NCI-H2171 (cell line): ENCODE measurements at places on chromosomes 4 and X.

DNA sequence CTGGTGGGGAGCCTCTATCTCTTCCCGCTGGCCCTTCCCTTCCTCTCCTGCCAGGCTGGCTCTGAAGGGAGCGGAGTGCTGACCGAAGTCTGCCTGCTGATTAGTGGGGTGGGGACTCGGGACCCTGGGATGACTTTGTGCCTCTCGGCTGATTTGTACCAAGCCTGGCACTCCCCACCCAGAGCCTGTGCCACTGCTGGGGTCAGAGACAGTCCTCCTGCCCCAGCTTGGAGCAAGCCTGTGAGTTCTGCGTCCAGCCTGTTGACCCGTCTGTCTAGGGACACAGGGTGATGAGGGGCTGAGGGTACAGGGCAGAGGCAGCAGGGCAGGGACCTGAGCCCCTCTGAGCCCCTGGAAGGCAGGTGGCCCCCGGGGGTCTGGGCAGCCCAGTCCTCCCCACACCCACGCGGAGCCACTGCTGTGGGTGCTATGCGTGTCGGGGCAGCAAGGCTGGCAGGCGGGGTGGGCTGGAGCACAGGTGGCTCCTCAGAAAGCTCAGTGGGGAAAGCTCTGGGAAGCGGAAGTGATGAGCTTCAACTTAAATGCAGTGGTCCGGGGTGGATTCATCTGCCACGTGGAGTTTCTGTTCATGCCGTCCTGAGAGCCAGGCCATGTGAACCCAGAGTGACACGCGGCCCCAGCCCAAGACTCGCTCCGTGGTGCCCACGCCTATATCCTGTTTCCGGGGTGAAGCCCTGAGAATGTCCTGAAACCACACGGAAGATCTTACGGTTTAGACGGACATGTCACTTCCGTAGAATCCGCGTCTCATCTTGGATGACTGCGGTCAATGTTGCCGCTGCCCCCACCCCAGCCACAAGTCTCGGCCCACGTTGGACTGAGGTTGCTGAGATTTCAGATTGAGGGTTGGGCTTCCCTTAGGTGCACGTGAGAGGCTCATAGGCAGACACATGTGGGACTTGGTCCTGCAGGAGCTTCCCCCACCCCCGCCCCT lies 21.1 kb upstream of the UVSSA start:
- no peak for DNase-seq

DNA sequence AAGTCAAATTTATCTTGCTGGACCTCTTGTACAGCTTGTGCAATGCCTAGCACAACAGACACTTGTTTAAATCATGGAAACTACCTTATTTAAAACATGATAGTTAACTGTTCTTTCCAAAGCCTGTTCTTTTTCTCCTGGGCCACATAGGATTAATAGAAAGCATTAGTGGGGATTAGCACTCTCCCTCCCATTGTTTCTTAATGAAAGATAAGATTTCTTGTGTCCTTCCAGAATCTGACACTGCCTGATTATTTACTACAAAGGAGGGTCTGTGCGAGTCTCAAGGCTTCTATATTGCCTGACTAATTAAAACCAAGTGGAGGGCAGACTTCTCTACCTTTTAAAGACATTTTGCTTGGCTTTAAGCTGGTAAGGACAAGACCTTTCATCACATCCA lies 8.5 kb upstream of the ELMOD2 start:
- DNase-seq: no peak

DNA sequence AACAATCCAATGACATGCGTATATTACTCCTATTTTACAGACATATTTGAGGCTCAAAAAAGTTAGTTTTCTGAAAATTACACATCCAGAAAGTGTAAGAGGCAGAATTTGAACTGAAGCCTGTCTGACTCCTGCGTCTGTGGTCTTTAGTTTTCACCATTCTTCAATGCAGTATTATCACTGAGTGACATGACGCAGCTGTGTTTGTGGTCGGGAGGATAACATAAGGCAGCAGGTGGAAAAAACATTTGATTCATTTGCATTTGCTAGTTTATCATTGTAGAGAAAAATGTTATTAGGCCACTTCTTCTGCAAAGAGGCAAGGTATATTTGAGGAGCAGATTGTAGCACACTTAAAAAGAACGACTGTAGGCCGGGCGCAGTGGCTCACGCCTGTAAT lies 186.7 kb downstream of the TENM3 start:
- no peak for DNase-seq

- DNase-seq: no peak
Measured at GRCh38 chr4:158172261-158173258, at the start of gene GASK1B. TSS of gene GASK1B (minus strand) at chr4:158173025. CDS start at chr4:158171375, 1,650 bp downstream.

DNA sequence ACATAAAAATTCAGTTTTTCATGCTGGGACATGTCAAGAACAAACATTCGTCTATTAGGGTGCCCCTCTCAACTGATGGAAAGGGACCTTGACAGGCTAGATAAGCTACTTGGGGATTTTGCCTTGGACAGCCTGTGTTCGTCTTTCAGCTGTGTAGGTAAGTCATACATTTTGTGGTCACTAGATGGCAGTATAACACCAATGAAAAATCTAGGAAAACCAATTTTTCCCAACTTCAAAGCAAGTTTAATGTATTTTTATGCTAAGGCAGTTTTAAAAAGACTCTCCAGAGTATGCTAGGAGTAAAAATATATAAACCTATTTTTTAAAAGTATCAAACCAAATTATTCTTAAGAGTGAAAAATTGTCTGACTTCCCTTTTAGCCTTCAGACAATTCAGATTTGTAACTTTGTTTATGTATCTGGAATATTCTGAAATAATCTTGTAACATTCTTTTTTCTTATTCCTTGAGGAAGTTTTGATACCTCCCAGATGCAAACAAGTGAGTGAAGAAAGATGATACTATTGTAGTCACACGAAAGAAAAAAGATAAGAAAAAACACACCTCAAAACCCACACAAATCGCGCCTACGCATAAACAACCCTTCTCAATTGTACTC lies 158.3 kb downstream of the CPE start:
- DNase-seq: no peak

GRCh38 chr4:183842129-183842528 lies 63.0 kb upstream of the STOX2 start:
- DNase-seq: no peak

DNA sequence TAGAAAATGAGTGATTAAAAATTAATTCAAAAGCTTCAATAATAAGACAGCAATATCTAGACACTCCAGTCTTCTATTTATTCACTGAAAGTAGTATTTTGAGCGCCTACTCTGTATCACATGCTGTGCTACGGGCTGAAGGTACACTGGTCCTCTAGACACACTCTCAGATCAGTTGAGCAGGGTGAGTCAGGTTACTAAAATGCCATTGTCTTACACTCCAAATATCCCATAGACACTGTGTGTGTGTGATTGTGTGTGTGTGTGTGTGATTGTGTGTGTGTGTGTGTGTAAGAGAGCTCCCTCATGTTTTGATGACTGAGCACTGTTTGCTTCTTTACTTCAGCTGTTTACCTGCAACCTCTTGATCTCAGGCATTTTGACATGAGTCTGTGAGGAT lies 342.8 kb upstream of the BOD1L1 start:
- no peak for DNase-seq

GRCh38 chrX:31233941-31234496 lies 162.2 kb upstream of the FTHL17 start:
- DNase-seq: no peak

GRCh38 chrX:70338290-70338689 lies 48.4 kb downstream of the KIF4A start:
- no peak for DNase-seq

GRCh38 chr4:29581457-29581856 lies 1138.7 kb upstream of the PCDH7 start:
- DNase-seq: no peak

DNA sequence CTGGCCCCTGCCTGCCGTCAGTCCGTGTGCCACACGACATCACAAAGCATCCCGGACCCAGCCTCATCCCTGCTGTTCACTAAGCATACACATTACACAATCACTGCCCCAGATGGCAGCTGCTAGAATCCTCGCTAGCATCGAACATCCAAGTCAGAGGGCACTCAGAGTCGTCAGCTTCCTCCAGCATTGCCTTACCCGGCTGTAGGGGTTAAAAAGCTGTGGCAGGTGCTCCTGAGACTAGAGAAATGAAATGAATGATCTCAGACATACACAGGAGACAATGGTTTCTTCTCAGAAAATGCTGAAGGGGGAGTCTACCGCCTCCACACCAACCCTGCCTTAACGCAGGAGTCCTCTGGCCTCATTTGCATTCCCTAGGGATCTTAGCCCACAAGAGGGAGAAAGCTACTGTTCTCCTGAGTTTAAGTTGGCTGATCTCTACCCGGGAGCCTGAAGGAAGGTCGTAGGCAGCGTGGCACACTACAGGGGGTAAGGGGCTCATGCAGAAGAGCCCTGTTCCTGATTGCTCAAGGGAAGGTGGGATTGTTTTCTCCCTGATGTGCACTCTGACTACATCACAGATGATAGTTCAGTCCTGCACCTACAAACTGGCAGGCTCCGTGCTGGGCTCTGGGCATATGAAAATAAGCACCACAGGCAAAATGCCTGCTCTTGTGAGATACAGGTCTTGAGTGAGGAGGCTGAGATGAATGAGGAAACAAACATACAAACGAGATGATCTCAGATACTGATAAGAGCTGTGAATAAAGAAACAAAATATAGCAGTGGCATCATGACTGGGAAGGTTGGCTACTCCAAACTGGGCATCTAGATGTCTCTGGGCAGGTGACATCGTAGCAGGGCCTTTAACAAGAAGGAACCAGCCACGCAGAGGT lies 2.6 kb upstream of the KIAA0232 start:
- peak; percentile 63 for DNase-seq

GRCh38 chr4:40516651-40517050 lies 113.0 kb downstream of the RBM47 start:
- no peak for DNase-seq

DNA sequence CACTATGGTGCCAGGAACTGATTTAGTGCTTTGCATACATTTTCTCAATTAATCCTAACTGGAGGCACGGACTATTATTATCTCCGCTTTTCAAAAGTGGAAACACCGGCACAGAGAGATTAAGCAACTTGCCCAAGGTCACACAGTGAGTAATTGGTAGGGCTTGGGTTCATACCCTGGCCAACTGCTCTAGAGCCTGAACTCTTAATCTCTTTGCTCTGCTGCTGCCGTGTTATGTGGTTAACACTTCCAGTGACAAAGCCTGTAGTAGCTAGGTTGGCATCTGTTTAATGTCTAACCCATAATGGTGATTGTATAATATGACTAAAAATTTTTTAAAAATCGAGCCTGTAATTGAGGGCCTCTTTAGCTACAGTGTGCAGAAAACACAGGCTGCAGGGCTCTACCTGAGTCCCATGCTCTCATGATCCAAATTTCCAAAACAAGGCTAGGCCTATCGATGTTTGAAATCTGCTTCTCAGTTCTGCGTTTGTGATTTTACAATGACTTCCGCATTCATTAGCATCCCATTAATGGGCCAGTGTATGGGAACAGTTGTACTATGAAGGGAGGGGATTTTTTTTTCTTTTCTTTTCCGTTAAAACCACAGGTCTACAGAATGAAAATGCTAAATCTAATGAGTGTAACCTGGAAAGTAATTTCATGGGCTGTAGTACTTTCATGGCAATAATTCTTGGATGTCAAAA lies 219.3 kb upstream of the JADE1 start:
- DNase-seq: no peak

- DNase-seq: no peak
Measured at GRCh38 chrX:42771506-42772335, 6.2 kb downstream of the PPP1R2C start.

DNA sequence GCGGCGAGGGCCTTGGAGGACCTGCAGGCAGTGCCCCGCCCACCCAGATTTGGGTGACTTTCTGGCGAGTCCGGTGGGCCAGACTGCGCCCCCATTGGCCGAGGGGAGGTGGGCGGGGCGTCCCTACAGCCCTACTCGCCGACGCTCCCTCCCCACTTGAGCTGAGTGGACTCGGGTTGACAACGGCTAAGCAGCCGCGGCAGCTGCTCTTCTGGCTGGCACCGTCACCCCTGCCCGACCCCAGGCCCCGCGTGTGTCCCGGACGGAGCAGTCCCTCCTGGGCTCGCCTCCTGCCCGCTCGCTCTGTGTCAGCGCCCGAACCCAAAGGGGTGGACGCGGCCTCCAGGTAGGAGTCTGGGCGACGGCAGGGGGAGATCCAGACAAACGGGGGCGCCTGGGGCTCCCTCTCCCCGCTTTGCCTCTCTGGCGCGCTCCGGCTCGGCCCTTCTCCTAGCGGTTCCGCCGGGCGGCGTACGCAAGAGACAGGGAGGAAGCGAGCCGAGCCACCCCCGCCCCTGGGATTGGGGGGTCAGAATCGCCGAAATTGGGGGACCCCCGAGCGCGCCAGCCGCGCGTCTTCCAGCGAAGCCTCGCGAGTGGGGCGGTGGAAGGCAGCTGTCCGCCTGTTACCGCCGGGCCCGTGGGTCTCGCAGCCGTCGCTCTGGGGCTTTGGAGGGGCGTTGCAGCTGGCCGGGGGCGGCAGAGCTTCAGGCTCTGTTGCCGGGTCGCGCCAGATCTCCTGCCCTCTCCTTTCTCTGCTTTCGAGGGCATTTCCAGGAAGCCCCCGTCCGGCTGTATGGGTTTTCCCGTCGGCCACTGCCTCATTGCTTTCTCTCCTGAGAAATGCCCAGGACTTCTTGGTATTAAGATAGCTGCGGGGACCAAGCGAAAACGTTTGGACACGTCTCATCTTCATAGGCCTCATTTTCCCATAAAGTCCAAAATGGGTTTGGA lies 46.3 kb downstream of the STARD8 start:
- DNase-seq: no peak

GRCh38 chr4:173025131-173025530 lies 143.5 kb upstream of the GALNT7 start:
- DNase-seq: peak; percentile 31

DNA sequence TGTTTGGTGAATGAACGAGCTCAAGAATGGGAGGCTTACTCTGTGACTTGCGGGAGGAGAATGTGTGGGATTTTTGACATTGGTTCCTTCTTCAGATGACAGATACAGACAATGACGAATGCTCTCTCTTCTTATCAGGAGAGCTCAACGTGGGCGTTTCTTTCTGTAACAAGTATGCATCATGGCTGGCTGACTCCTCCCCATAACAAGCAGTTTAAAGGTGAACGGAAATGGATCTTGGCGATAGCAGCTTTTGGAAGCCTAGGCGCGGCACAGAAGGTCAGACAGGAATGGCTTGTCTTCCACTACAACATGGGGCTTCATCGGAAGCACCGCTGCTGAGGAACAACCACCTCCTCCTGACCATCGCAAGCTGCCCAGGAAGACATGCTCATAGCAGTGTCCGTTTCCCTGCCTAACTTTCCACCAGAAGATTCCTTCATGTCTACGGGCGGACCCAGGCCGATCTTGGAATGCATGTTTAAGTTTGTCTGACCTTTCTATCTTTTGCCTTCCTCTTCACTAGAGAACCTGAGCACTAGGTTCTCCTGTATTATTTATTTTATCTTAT lies 18.3 kb upstream of the ACSL1 start:
- DNase-seq: no peak

DNA sequence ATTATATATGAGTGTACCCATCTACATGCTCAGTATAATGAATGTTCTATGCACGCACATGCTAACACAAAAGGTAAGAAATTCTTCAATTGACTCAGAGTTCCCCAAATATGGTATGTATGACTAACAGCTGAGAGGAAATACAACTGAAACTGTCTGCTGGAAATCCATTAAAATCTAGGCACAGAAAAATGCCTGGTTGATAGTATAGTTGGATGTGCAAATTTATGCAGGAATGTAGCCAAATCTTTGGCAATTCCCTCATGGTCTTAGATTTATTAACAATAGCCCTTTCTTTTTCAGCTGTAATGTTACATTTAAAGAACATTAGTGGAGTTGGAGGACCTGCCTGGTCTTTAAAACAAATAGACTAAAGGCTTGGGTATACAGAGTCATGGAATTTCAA lies 5.5 kb downstream of the CAMK2D start:
- no peak for DNase-seq
